Amygdala (tissue), 56 donors: ENCODE measurements at places on chromosomes 1 and 21.

- no peak for DNase-seq
Observed at GRCh38 chr1:168170564-168171508, 7.9 kb upstream of the TIPRL start.

DNA sequence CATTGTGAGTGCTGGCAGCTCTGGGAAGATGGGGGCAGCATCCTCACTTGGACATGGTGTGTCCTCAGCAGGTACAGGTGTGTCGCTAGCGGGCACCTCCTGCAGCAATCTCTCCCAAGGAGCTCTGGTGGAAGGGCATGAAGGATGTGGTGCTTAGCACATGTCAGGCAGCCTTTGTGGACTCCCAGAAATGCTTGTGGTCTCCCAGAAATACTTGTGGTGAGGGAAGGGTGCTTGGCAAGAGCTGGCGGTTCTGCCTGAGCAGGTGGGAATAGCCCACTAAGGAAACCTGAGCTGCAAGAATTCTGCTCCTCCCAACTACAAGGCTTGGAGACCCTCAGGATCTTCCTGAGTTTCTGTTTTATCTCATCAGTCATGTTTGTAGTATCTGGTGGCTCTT, 371.6 kb downstream of the PRDM2 start:
- DNase-seq: no peak

GRCh38 chr1:202016022-202016810, 5.8 kb downstream of the ELF3 start:
- DNase-seq: no peak

GRCh38 chr21:46246345-46246744, 17.8 kb upstream of the LSS start:
- no peak for DNase-seq

- DNase-seq: no peak
Observed at GRCh38 chr1:111725192-111725591, 14.0 kb downstream of the INKA2 start.

DNA sequence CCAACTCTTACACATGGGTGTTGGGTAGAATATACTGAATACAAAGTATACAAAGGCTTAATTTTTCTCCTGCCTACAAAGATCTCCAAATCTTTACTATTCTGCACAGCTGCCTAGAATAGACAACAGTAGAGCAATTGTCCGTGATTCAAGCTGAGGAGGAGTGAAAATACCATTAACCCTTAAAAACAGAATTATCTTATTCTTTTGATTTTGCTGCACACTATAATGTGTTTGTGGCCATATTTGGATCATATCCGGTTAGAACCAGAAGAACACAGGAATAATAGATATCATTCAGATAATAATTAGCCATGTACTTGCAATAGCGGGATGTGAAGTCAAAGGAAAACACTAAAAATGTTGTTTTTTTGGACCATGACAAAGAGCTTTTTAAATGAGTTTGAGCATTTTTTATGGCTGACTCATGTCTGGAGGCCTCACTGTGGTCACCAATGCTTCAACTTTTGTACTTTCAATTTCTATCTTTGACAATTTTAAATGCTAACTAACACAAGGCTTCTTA, 197.6 kb upstream of the FOXD3 start:
- DNase-seq: no peak

DNA sequence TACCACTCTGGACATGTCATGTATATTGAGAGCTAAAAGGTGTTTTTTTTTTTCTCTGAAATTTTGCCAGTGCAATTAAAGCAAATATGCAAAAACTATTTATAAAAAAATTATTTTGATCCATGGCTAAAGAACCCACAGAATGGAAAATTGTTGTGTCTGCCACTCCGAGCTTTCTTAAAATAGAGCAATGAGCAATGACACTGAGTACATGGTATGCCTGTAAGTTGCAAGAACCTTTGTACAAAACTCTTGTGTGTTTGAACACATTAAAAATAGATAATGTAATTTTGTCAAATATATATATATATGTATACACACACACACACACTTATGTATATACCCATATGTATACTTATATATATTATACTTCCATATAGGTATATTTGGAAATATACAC, 1530.9 kb upstream of the B3GALT2 start:
- DNase-seq: no peak

- no peak for DNase-seq
Observed at GRCh38 chr1:24639881-24640280, 3.2 kb upstream of the SRRM1 start.

DNA sequence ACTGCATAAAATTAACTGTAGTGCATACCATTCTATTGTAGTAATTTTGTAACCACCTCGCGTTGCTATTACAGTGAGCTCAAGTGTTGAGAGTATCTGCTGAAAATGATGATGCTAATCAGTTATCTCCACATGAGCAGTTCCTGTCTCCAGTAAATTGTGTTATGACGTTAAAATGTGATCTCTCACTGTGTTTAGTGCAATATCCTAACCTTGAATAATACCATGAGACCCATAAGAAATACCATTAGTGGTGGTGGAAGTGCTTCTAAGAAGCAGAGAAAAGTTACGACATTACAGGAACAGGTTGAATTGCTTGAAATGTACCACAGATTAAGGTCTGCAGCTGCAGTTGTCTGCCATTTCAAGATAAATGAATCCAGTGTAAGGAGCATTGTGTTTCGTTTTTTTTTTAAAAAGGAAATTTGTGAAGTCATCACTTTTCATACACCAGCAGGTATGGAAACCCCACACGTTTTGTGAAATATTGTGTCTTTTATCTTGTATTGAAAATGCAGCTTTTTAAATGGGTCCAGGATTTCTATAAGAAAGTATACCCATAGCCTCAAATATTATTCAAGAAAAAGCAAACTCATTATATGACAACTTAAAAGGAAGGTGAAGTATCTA, 72.5 kb downstream of the ANGPTL1 start:
- DNase-seq: no peak

DNA sequence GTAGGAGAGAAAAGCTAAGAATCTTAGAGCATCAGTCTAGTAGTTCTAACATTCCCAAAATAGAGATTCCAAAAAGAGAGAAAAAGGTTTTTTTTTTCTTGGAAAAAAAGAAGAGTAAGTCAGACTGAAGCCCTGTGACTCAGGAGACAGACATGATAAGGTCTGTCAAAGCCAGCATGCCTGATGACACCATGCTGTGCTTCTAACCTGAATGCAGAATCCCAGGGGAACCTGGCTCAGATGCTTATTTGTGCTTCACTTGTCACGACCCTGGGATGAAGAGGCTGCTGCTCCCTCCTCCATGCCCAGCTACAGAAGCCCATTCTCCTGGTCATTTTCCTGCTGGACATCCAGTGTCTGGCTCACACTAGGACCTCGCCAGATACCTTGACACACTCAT, 44.3 kb downstream of the ERICH3 start:
- no peak for DNase-seq

DNA sequence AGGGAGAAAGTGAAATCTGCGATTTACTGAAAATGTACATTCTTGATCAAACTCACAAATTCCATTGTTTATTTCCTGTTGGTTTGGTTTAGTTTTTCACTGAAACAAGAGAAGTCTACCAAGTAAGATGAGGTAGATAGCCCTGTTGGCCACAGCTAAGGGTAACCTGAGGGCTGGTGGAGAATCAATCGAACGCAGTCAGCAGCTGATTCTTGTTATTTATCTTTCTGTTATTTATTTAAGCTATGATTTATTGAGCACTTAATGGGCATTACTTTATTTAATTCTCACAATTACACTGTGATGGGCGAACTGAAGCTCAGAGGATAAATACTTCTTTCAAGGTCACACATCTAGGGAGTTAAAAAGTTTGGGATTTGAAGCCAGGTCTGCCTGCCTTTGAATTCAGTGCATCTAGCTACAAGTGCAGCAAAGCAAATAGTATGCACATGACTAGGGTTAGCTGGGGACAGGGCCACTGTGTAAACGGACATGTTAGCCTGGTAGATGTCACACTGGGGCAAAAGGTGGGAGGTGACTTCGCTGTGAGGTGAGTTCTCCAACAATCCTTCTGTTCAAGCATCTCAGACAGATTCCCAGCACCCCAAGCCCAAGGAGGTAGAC, 106.5 kb upstream of the GADD45A start:
- DNase-seq: no peak

DNA sequence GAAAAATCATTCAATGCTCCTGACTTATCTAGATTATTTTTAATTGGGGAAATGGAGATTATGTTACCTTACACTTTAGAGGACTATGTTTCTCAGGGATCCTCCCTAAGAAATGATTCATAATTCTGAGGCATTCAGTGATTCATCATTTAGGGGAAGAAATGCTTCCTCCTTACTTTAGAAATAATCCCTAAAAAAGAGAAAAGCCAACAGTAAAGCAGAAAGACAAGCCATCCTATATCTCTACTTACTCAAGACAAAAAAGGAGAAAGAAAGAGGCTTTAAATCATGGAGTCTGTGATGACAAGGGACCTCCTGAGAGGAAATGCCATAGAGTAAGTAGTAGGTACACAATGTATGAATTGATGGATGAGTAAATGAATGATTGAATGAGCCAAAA, 137.0 kb downstream of the BRINP2 start:
- DNase-seq: no peak

DNA sequence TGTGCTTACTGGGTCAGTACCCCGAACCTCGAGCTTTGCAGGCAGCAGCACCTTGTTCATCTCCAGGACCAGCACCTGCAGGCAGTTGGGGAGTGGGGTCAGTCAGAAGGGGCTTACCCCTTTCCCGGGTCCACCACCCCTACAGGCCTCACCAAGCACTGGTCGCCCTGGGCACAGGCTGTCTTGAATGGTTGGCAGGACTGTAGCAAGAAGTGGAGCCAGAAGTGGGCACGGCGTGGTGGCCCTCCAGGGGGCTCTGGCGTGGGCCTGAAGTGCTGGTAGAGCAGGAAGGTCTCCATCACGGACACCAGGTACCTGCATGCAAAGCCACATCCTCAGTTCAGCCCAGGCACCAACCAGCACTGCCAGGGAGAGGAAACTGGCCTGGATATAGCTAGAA, 5.2 kb downstream of the MAP3K6 start:
- no peak for DNase-seq
